Naive thymus-derived CD4-positive, alpha-beta T cell (primary cell): ENCODE measurements at places on chromosomes 11 and 22. TPM values are rescaled to one million over a fixed set of nuclear protein-coding genes. Genes with fewer than 3 reads are reported as not detected.

DNA sequence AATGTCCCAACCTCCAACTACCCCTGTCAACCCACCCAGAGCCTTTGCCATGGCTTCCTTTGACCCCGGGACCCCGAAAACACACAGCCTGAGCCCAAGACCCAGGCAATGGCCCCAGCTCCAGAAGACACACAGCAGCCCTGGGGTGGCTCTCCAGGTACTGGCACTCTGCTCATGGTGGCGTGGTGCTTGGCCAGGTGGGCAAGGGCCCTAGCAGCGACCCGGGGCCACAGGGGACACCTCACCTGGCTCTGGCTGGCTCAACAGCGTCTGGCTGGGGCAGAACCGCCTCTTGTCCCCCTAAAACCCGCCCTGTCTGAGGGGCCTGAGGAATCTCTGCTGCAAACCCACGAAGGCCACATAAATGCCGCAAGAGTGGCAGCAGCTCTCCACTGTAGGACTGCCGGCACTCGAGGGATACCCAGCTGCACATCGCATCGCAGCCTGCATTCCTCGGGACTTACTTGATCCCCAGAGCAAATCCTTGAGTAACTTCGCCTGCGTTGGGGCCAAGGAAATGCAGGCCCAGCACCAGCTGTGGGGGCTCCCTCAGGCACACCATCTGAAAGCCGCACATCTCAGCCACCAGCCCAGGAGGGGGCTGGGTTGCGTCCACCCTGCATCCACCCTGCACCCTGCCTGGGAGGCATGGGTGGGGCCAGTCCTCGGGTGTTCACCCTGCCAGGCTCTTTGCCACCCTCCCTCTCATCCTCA lies 23.1 kb upstream of the GNB1L start:
- DNase-seq = no peak

GRCh38 chr11:106242718-106243415 lies 165.4 kb downstream of the AASDHPPT start:
- no peak for DNase-seq

DNA sequence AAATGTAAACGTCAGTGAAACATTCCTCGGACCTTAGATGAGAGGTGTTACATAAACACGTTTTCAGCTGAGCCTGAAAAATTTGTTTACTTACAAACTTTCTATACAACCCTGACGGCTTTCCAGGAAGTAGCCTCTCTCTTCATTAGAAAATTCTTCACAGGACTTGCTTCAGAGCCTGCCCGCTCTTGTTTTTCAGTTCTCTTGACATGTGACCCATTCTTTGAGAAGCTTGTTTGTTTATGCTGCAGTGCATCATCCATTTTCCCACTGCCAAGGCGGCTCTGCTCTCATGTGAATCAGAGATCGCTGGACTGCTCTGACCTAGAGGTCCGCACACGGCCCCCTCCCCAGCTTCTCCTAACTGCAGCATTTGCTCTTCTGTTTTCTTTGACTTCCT lies 47.9 kb upstream of the ARHGAP42 start:
- DNase-seq = no peak

- no peak for DNase-seq
Measured at GRCh38 chr11:1567052-1567720, 4.9 kb downstream of the DUSP8 start.

GRCh38 chr11:73761403-73761945 lies 600 bp upstream of the RAB6A start:
- DNase-seq = no peak

GRCh38 chr11:63843041-63843440 lies 4.1 kb downstream of the MARK2 start:
- DNase-seq = no peak

GRCh38 chr11:48088682-48089050 lies 108.3 kb downstream of the PTPRJ start:
- no peak for DNase-seq

DNA sequence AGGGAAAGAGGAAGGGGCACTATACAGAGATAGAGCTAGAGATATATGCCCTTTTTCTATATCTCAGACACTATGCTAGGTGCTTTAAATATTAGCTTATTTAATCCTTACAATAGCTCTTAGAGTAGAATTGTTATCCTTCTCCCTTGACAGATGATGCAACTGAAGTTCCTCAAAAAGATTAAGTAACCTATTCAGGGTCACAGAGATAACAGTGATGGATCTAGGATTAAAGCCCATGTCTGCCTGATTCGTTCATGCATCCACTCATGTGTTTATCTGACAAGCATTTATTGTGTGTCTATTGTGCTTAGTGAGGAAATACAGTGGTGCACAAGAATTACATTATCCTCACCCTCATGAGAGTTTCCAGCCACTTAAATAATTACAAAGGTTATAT lies 8.7 kb downstream of the CCDC83 start:
- no peak for DNase-seq

GRCh38 chr11:109794501-109794900 lies 298.7 kb upstream of the ZC3H12C start:
- DNase-seq = no peak

- DNase-seq = no peak
Measured at GRCh38 chr11:2964782-2965181, 27.3 kb downstream of the NAP1L4 start.

DNA sequence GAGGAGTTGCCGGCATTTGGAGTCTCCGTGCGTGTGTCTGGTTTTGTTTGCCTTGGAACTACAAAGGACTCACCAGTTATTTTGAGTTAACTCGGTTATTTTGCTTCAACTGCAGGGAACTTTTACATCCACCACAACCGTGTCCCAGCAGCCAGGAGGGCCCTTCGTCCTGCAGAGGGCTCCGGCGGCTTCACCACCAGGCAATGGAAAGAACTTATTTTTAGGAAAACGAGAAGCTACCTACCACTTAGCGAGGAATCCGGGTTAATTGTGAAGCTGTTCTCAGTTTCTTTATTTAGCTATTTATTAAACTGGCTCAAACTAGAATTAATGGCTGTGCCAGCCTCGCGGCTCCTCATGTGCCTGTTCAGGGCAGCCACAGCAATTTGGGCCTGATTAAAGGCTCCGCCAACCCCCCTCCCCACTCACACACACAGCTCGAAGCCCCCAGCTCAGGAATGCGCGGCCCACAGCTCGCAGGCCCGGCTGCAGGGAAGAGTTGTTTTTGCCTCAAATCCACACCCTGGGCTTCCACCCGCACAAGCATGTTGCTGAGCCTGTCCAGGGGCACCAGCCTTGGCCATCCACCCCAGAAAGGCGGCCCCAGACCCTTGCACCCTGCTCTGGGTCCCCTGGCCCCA lies 55.9 kb upstream of the FGF3 start:
- DNase-seq = no peak

DNA sequence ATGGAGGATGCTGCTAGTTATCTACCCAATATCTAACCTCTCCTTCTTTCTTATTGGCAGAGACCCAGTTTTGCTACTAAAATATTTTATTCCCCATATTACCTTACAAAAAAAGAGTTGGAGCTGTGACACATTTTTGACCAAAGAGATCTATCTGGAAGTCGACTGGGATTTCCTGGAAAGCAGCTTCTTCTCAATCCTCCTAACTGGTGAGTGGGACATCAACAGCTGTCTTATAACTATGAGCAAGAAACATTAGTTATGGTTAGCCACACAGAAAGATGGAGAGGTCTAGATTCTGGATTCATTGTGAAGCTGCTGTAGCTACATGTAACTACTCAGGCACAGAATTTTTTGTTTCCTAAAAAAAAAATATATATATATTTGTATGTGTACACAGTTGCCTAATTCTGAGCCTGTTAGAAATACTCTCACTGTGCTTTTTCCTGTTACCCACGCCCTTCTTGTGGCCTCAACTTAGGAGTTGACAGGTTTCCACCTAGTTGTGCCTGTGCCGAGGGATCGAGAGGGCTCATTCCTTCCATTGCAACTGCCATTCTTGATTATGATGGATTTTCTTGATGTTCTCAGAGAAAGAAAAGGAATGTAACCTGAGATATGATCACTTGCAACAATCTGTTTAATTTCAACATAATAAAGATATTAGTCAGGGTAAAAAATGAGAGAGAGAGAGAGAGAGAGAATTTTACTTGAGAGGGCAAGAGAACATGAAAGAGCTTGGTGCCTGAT lies 142.0 kb downstream of the SLC17A6 start:
- no peak for DNase-seq

GRCh38 chr11:125071846-125072217 lies 8.7 kb downstream of the SLC37A2 start:
- DNase-seq = no peak

DNA sequence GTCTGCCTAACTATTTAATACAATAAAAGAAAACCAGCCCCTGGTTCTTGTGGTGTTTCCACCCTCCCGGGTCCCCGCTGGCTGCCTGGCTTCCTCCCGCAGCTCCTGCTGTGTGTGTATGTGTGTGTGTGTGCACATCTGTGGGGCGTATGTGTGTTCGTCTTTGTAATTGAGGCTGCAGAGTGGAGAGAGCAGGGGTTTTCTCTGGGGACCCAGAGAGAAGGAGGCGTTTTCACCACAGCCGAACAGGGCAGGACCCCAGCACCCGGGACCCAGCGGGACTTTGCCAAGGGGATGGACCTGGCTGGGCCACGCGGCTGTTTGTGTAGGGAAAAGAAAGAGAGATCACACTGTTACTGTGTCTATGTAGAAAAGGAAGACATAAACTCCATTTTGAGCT lies 42.7 kb downstream of the IGLL1 start:
- DNase-seq = no peak

GRCh38 chr11:114066046-114066648 lies 6.6 kb downstream of the ZBTB16 start:
- no peak for DNase-seq

- DNase-seq = no peak
Measured at GRCh38 chr11:393219-394033, 583 bp upstream of the PKP3 start.

- no peak for DNase-seq
Measured at GRCh38 chr11:61603667-61604066, 22.8 kb upstream of the SYT7 start.

DNA sequence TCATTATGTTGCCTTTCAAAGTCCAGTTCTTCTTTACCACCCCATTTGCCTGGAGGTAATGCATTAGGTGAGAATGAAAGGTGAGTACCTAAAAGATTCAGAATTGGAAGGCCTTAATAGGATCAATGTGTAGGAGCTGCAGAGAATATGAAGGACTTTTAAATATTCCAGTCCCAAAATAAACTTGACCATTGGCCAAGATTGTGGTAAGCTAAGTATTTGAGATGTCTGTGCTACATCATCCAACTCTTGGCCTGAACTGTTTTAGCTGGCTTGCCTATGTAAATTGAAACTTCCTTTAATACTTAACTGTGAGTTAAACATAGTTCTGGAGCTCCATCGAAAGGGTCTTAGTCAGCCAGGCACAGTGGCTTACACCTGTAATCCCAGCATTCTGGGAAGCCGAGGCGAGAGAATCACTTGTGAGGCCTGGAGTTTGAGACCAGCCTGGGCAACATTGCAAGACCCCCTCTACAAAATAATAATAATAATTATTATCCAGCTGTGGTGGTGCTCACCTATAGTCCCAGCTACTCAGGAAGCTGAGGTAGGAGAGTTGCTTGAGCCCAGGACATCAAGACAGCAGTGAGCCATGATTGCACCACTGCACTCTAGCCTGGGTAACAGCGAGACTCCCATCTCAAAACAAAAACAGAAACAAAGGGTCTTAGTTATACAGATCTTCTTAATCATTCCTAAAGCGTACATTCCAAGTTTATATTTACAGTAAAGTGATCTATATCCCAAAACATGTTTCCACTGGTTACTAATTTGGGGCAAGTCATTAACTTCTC lies 29.8 kb downstream of the MTMR3 start:
- no peak for DNase-seq

DNA sequence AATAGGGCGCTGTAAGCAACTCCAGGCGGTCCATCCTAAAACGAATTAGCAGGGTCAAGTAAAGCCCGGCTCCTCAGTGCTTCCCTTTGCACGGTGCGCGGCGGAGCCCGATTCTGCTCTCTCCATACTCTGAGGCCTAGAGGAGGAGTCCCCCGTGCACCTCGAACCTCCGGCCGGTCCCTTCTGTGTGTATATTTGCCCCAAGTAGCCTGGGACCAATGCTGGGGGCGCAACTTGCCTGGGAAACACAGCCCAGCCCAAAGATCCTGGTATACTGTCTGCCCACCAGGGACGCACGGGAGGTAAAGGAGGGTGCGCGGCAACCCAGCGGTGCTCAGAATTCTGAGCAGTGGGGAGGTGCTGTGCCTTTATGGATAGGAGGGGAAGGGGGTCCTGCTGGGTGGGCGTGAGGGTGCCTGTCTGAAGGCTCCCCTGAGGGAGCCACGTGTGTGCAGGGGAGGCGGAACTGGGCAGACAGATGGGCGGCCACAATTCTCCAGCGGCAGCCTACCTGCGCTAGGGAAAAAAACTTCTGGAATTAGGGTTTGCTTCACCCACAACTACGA lies 4.8 kb upstream of the TBX1 start:
- DNase-seq = no peak

DNA sequence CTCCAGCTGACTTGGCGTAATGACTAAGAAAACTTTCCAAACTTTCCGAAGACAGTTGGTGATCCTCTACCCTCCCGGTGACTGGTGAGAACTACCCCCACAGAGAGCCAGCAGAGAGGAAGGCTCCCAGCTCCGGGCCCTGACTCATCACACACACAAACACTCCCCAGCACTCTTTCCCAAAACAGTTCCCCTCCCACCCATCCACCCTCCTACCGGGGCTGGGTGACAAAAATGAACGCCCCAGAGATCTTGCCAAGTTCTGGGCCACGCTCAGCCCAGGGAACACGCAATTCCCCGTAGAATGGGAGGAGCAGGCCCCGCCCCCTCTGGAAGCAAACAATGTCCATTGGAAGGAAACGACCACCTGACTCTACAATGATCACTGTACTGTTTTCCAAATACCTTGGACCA lies 21.3 kb upstream of the JAM3 start:
- no peak for DNase-seq

GRCh38 chr22:41931701-41932269 lies 5.2 kb upstream of the TNFRSF13C start:
- no peak for DNase-seq

GRCh38 chr11:12469451-12469850 lies 92.1 kb downstream of the PARVA start:
- DNase-seq = no peak

DNA sequence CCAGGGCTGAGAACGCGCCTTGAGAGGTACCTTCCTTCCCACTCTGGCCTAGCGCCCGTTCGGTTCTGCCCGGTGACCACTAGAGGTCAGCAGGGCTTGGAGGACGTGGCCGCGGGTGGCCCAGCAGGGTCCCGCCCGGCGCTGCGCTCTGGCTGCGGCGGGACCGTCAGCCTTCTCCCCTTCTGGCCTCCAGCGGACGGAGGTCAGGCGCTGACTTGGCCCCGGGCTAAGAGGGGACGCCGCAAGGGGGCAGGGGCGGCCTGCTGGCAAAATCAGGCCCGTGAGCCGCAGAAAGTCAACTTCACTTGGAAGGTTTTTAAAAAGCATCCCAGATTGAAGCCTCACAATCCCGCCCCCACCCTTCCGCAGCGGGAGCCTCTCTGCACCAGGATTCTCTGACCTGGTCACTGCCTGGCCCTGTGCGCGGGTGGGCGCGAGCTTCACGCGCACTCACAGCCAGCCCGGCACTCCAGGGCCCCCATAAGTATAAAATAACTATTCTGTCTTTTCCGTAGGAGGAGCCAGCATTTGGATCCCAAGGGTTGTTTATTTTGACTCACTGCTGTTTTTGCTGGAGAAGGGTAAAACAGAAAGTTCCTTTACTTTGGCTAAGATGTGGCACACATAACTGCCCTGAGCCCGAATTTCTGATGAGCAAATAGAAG lies 23.2 kb upstream of the ZBTB16 start:
- peak; percentile 52 for DNase-seq

The SEPTIN3 gene
- total RNA-seq = 0.16 TPM

The C22orf42 gene
- total RNA-seq = not detected

The GAB4 gene
- total RNA-seq = 0.22 TPM

The BIRC2 gene
- total RNA-seq = 103 TPM

The FOSL1 gene
- not detected for total RNA-seq

The DRD4 gene
- 0.75 TPM for total RNA-seq

The UPK3A gene
- total RNA-seq = not detected

The KDM4E gene
- not detected for total RNA-seq

The MB gene
- not detected for total RNA-seq

The TEX12 gene
- not detected for total RNA-seq
